ENCODE measurements at places on chromosomes 16 and 17. TPM values are rescaled to one million over a fixed set of nuclear protein-coding genes. Genes with fewer than 3 reads are reported as not detected.

PYY gene
- 0.52 TPM for total RNA-seq

DRC3 gene
- total RNA-seq, result 2.4 TPM

TNFRSF17 gene
- not detected for total RNA-seq

DNA sequence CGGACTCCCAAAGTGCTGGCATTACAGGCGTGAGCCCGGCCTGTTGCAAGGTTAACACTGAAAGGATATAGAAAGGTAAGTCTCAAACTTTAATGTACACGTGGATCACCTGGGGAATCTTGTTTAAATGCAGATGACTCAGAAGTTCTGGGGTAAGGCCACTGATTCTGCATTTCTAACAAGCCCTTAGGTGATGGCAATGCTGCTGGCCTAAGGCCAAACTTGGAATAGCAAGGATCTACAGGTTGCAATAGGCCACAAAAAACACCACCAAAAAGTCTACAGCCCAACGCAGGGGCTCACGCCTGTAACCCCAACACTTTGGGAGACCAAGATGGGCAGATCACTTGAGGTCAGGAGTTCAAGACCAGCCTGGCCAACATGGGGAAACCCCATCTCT, 4.2 kb downstream of the CMTM4 start:
- DNase-seq, result no peak
- H3K4me1 ChIP-seq, result peaks cover 4% of the 10 kb centered on the region
- H3K27me3 ChIP-seq, result no peaks in the 10 kb centered on the region
- H3K36me3 ChIP-seq, result no peaks in the 10 kb centered on the region

GRCh38 chr17:44247440-44247841, 20.5 kb downstream of the SLC4A1 start:
- DNase-seq, result no peak
- no peak overlapping the region for H3K27ac ChIP-seq
- H3K4me3 ChIP-seq, result no peak overlapping the region
- H3K4me1 ChIP-seq, result no peaks in the 10 kb centered on the region

GRCh38 chr17:57927048-57927723, 28.0 kb downstream of the CUEDC1 start:
- peaks cover 75% of the 10 kb centered on the region for H3K4me1 ChIP-seq
- DNase-seq, result no peak
- no peaks in the 10 kb centered on the region for H3K27me3 ChIP-seq

- no peak for DNase-seq
- H3K4me3 ChIP-seq, result no peak overlapping the region
- no peak overlapping the region for H3K27ac ChIP-seq
Observed at GRCh38 chr17:41386227-41386626, 4.1 kb upstream of the KRT34 start.

DNA sequence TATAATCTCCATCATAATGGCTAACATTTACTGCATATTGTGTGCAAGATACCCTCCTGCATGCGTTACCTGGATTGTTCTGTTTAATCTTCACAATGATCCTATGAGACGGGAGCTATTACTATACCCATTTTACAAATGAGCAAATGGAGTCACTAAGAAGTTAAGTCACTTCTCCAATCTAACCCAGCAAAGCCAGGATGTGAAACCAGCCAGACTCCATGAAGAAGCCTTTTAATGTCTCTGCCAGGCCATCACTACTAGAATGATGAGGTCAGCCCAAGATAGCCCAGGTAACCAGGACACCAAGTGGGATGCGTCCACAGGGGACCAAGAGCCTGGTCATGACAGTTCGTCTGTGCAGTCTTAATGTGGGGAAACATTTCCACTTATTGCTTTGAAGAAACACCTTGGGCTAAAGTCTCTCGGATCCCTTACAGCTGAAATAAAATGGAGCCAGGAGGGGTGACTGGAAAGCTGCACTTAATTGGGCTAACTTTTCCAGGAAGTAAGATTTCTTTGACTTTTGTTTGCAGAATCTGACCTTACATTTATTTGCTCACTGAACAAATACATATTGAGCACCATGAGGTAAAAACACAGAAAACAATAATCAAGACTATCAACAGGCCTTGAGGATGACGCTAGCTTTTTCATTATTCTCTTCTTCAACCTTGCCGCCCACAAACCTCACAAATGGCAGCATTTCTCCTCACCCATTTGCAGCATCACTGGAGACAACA, 926 bp upstream of the SHCBP1 start:
- peaks cover 11% of the 10 kb centered on the region for H3K36me3 ChIP-seq
- peaks cover 11% of the 10 kb centered on the region for H3K4me1 ChIP-seq
- no peak overlapping the region for H3K27ac ChIP-seq
- H3K4me3 ChIP-seq, result no peak overlapping the region
- H3K27me3 ChIP-seq, result no peaks in the 10 kb centered on the region

- no peaks in the 10 kb centered on the region for H3K36me3 ChIP-seq
- no peak for DNase-seq
- H3K27ac ChIP-seq, result no peak overlapping the region
- peaks cover 8% of the 10 kb centered on the region for H3K27me3 ChIP-seq
Observed at GRCh38 chr16:85465328-85466303, 147.5 kb upstream of the GSE1 start.

GRCh38 chr17:51667706-51668083, 407.3 kb downstream of the UTP18 start:
- peaks cover 47% of the 10 kb centered on the region for H3K27me3 ChIP-seq
- H3K4me3 ChIP-seq, result no peak overlapping the region
- no peaks in the 10 kb centered on the region for H3K4me1 ChIP-seq
- no peaks in the 10 kb centered on the region for H3K36me3 ChIP-seq
- DNase-seq, result no peak
- H3K27ac ChIP-seq, result no peak overlapping the region

All from HCT116 (cell line).